ENCODE measurements at places on chromosomes 5 and 9.
A peak's percentile ranks its signal among the peaks of the same experiment; 100 is the strongest.

GRCh38 chr9:219670-220365 lies 5.2 kb downstream of the DOCK8 start:
- no peak for DNase-seq

DNA sequence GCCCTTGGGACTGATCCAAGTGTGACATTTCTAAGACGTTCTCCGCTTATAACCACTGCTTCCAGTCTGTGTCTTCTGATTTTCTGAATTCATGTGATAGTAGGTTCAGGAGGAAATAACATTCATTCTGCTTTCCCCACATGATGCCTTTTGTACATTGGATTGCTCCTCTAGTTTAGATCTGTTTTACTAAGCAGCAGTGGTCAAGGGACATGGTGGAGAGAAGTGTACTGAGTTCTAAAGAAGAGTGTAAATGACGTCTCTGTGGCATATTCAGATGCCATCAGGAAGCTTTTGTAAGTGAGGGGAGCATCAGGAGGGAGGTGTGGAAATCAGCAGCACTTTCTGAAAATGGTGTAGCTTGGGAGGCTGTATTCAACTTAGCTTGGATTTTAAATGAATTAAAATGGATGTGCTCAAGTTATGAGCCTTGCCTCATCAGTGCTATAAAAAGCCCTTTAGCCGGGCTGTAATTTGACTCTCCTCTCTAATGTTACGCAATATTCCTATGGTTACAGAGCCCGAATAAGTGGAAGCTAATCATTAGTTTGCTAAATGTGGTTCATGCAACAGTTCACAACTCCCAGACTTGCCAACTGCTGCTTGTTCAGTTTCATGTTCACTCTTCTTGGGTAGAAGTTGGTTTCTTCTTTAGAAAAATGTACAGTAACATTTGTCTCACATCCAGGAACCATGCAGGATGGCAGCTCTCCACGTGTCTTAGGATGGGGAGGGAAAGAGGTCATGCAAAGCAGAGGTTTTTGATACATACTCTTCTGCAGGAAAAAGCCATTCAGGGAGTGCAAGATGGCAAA lies 281.3 kb downstream of the ARHGAP26 start:
- peak; percentile 49 for DNase-seq

GRCh38 chr5:151900891-151901290 lies 23.8 kb downstream of the GLRA1 start:
- no peak for DNase-seq

DNA sequence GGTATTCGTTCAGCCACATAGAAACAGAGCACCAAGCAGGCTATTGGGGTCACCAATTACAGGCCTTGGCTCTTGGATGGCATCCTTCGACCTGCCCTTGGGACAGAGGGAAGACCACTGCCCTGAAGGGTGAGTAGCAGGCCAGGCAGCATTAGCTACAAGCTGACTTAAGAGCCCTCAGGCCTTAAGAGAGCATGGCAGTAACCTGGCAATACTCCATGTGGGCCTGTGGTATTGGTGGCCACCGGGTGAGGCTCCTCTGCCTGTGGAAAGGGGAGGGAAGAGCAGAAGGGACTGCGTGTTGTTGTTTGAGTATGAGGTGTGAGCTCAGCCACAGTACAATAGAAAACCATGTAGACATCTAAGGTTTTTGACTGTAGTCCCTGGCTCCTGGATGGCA lies 170.6 kb downstream of the MCTP1 start:
- DNase-seq = no peak

GRCh38 chr9:79701651-79702050 lies 129.9 kb downstream of the TLE4 start:
- DNase-seq = no peak

- DNase-seq = no peak
Measured at GRCh38 chr9:75121914-75122558, 33.7 kb downstream of the OSTF1 start.

DNA sequence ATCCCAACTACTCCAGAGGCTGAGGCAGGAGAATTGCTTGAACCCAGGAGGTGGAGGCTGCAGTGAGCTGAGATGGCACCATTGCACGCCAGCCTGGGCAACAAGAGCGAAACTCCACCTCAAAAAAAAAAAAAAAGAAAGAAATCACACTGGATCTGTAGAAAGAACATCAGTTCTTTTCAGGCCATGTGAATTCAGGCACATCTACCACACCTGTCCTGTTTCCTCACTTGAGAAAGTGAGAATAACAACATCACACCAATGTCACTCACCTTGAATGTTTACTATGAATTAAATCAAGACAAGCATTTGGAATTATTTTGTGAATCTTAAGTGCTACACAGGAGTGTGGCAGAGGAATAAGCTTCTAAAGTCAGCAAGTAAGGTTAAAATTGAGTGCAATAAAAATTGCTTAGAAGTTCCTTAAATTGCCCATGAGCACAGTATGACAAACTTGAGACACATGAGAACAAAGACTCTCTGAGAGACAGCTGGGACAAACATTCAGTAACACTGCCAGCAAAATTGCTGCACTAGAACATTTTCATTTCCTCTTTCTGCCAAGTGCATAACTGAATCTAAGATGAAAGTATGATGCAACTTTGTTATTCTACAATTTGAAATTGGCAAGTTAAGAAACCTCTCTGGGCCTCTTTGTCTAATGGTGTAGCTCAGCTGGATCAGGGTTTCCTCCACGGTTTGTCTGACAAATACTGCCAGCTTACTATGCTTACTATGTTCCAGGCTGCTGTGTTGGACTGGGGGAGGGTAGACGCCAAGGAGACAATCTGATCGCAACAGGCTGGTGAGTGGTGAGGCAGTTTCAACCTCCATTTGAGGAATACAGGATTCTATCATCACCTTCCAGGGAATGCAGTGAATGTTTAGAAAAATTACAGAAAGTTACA lies 1.9 kb upstream of the RIC1 start:
- peak; percentile 44 for DNase-seq

GRCh38 chr9:22449719-22450118 lies 3.1 kb downstream of the DMRTA1 start:
- no peak for DNase-seq

DNA sequence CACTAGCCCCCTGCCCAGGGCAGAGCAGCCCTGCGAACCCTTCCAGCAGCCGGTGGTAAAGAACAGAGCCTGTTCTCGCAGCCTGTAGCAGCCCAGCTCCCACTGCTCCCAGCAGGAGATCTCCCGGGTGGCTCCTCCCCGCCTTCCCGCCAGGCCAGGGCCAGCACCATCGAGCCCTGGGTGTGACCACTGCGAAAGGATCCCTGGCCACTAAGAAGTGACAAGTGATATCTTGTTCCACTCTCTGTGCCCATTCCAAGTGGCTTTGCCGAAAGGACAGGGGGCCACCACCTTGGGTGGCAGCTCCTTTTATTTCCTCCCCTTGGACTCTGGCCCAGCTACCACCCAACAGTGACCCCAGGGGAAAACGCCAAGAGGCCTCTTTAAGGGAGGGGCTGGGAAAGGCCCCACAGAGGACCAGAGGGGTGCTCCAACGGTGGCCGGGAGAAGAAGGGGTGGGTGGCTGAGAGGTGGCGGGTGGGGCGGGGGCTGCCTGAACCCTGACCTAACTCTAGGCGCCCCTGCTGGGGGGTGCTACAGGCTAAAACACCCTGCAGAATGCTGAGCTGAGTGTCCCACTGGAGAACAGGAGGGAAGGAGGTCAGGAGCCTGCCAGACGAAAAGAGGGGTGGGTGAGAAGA lies 1.6 kb downstream of the NACC2 start:
- DNase-seq = no peak

DNA sequence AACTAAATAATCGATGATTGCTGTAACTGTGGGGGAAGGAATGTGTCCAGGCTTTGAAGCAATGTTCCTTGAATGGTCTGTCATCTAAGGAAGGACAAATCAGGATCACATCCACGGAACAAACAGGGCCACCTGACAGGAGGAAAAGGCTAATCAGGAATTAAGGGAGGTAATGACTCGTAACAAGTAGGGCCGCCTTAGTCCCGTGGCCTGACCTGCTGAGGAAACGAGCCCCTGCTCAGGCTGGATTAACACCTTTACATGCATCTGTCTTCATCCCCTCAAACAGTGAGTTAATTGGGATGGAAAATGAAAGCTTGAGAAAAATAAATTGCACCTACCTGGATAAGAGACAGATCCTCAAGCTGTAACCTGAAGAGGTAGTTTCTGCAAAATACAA lies 227.8 kb downstream of the SEMA5A start:
- DNase-seq = no peak

- no peak for DNase-seq
Measured at GRCh38 chr5:134714541-134714940, 23.8 kb upstream of the CAMLG start.

DNA sequence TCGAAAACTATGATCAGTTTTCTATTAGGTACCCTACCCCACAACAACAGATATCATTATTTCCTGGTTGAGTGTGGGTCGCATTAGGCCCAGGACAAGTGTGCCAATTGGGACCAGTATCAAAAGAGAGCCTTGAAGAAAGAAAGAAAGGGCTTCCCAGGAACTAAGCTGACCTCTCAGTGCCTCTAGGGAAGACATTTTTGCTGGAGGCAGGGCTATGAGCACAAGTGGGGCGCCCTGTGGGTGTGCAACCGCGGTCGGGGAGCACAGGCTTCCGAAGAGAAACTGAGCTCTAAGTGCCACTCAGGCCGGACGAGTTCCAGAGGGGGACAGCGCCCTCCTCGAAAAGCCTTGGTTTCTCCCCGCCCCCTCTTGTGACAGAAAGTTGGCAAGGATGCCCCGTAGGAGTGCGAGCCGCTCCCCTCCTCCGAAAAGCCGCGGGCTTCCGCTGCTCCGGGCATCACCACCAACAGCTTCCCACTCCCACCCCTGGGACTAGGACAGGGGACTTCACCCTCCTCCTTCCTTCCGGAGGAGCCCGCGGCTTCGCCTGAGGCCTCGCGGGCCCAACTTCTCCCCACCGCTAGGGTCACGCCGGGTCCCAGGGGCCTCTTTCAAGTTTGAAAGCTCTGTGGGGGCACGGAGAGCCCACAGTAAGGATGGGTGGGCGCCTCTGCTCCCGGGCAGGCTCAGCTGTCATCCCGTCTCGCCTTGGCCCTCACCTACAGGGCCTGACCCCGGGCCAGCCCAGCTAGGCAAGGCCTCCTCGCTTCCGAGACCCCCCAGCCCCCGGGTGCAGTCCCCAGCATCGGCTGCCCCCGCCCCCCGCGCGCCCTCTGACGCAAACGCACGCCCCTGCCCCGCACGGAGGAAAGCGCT lies 2.0 kb downstream of the NR2F1-AS1 start:
- peak; percentile 57 for DNase-seq

GRCh38 chr9:120191141-120191540 lies 388.8 kb downstream of the CDK5RAP2 start:
- no peak for DNase-seq

DNA sequence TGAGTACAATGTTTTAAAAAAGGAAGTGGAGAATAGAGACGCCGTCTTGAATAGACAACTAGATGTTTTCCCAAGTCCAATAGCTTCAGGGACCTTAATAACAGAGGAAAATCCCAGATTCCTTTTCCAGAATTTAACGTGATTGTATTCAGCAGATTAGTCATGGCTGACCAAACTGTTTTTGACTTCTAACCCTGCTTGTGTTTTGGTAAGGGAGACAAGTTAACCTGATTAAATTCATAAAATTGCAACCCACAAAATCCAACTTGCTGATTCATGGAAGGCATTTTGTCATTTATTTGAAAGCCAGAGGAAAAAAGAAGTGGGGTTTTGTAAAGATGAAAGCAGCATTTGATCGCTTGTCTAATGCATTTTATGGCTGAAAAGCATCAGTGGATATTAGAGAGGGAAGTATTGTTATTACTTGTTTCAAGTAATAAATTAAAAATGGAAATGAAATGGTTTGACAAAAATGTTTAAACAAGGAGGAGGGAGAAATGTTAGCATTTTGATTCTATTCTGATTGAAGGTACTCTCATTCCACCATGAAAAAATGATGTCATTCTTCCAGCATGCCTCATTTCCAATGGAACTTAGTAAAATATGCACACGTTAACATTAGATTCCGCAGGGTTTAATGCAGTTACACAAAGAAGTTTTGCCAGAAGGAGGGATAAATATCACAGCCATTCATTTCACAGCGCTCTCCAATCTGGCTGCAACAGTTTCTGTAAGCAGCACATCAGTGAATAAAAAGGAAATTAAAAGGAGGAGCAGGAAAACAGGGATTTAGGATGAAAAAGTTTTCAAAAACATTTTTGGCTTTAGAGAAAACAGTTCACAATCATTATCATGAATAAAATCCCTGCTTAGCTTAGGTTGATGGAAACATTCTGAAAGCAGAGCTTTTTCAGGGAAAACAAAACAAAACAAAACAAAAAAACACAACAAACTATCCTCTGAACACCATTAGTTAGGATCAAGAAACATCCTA lies 314.7 kb downstream of the PRR16 start:
- DNase-seq = no peak

DNA sequence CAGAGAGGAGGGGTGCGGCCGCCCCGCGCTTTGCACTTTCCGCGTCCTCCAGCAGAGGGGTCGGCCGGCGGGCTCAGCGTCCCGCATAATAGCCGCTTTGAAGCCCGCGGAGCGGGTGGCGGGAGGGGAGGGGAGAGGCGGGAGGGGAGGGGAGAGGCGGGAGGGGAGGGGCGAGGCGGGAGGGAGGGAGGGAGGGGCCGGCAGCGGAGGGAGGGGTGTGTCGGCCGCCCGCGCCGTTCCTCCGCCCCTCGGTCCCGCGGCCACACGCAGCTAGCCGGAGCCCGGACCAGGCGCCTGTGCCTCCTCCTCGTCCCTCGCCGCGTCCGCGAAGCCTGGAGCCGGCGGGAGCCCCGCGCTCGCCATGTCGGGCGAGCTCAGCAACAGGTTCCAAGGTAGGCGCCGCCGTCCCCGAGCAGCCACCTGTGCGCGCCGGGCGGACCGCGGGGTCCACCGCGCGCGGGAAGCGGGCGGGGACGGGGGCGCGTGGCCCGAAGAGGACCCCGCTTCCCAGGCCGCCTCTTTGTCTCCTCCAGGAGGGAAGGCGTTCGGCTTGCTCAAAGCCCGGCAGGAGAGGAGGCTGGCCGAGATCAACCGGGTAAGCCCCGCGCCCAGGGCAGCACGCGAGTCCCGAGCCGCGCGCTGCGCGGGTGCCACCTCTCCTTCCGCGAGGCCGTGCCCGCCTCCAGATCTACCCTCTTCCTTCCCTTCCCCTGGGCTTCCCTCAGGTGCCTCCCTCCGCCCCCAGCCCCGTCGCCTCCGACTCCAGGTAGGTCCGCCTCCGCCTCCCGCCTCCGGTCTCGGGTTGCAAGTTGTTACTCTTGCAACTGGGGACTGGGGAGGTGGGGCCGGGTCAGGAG lies at the start of gene AIF1L:
AIF1L (plus strand) TSS at position 263 of the 857 bp plus-strand sequence; CDS start at position 362, 99 bp downstream.
- DNase-seq = peak; percentile 64

- no peak for DNase-seq
Measured at GRCh38 chr5:95949810-95950209, 11.8 kb downstream of the ELL2 start.

GRCh38 chr9:112873773-112874405 lies 16.8 kb downstream of the SLC46A2 start:
- DNase-seq = no peak

DNA sequence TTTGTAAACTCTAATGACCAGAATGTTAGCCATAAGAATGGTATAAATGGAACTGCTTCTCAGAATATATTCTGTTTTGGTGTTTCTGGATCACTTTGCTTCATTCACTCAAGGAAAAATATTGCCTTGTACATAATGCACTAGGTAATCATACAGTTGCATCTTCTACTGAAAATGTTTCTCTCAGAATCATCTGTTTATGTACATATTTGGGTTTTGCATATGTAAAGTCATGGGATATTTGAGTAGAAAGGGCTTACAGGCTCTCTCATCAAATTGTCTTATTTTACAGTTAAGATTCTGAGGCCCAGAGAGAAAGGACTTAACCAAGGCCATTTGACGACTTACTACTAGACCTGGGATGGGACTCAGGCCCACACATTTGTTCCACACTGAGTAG lies 97.8 kb upstream of the PALM2AKAP2 start:
- no peak for DNase-seq

- no peak for DNase-seq
Measured at GRCh38 chr9:12739014-12739652, 35.7 kb upstream of the LURAP1L start.

All from left hindlimb (tissue), 1 donor.